Lung (tissue), 17 donors: ENCODE measurements at places on chromosomes 1 and 21. TPM values are rescaled to one million over a fixed set of nuclear protein-coding genes. Genes with fewer than 3 reads are reported as not detected.

DNA sequence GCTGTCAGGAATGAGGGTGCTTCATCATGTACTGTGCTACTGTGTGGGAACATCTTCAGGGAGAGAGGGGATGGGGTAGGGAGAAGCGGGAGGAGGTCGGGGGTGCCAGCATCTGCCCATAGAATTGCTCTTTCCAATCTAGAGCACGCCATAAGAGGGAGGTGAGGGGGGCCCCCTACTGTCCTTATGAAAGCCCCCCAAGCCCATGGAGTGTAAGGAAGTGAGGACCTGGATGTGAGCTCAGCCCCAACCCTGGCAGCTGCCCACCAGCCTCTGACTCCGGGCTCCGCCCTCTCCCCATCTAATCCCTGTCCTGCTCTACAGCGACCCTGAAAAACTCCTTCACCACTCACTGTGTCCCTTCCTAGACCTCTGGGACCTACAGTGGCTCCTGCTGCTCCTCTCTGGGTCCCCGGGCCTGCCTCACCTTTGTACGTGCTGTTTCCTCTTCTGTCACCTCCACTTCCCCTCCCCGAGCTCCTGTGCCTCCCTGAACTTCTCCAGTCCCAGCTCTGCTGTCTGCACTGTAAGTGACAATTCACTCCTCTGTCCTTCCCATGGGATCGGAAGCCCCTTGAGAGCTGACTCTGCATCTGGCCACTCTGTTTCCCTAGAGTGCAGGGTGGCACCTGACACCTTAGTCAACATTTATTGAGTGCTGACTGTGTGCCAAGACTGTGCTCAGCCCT, 269.4 kb downstream of the PTPRU start:
- DNase-seq = no peak

DNA sequence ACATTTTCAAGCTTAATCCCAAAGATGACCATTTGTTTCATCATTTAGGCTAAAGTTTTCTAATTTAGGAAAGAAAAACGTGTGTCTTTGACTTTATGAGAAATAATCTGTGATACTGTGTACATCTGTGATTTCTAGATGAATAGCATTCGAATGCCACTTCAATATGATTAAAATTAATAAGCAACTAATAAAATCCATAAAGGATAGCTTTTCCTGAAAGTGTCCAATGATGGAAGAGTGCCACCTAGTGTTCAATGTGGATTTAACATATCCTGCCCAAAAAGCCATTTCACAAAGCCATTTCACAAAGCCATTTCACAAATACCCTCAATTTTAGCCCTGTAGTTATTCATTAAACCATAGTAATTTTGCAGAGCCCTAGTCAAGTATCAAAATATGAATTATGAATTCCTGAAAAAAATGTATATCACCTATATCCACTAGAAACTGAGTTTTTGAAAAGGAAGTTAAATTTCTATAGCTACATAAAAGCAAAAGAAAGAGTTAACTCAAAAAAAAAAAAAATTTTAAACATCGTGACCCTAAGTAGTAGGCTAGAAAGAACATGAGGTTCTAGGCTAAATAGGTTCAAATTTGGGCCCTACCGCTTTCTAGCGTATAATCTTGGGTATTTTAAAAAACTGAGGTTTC, 19.1 kb downstream of the NME7 start:
- DNase-seq = peak; percentile 84

- peak; percentile 76 for DNase-seq
These were observed 1.4 kb downstream of the UCK2 start for GRCh38 chr1:165828669-165829329.

- peak; percentile 47 for DNase-seq
These were observed 52.9 kb upstream of the CD46 start for GRCh38 chr1:207698822-207699483.

DNA sequence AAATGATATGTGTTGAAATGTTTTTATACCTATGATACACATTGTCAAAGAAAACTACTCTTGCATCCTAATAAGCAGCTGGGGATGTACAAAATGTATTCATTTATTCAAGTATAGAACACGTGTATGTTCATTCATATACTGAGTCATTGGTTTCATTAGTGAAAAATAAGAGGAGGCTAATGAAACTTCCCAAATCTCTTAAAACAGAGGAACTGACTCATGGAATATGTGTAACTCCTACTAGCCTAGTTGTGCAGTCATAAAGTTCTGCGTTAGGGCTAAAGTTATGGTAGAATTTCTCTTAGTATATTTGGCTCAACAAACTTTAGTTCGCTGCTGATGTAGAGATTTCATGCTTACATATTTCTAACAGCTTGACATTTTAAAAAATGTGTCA, 441.6 kb downstream of the NCAM2 start:
- DNase-seq = no peak

The C1QC gene
- 41.3 TPM for total RNA-seq

DNA sequence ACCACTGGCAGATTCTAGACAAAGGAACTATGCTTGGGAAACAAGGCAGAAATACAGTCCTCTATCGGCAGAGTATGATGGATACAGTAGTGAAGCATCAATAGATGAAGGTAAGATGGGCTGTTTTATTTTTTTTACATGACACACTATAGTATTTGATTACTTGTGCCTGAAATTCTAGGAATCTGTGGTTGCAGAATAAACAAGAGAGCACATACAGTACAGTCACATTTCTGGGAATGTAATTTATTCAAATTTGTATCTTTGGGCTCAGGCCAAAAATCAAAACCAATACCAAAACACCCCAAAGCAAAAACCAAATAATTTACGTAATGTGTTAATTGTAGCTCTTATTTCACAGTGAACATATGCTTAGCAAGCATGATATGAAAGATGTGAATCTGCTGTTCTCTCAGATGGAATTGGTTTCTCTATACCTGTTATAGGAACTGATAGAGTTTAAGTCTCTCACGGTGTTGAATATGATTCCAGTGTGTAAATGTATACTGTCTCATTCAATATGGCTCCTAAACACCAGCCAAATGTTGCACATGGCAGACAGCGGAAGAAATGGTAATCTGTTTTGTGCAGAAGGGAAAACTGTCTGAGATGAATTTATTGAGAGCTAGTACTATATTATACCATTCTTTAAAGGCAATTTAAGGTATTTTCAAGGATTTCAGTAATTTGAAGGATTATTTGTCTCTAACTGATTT, 83.3 kb downstream of the SYT14 start:
- no peak for DNase-seq

The SPRR3 gene
- total RNA-seq = 1.9 TPM

DNA sequence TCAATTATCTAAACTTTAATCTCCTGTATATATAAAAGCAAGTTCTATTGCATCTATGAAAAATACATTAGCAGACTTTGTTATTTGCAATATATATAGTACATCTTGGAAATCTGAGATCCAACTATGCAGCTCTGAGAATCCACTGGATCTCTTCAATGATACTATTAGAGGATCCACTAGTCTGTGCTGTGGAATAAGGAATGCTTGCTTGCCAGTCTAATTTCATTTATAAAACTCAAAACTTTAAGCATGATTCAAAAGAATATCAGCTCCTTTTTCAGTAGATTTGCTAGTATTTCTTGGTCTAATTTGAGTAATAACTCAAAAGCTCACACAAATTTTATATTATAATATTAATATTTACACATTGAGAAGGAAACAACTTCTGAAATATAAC, 115.1 kb downstream of the SPATA6 start:
- peak; percentile 23 for DNase-seq

The CD101 gene
- 2.2 TPM for total RNA-seq

- peak; percentile 39 for DNase-seq
These were observed 88.1 kb downstream of the TM2D1 start for GRCh38 chr1:61636814-61637213.

DNA sequence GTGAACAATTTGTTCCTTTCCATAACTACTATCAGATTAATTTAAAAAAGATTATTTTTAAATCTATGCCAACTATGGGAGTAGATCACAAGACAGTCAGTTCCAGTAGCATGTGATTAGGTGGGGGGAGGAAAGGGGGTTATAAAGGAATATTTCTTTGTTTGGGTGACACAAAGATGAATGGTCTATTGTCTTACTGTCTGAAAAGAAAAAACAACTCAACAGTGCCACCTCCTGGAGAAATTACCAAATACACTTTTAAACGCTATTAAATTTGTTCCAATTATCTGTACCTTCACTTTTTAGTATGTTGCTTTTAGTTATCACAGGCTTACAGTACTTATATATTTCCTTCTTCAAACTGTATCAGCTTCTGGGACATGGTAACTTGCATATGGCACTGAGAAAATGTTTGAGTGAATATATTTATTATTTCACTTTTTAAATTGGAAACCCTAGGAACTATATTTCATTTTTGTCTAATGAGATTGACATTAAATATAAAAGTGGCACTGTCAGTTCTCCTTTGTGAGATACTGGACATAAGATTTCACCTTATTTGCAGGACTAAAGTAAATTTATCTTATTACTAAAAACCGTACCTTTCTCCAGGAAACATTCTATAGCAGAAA, 1.7 kb upstream of the SORT1 start:
- peak; percentile 83 for DNase-seq

DNA sequence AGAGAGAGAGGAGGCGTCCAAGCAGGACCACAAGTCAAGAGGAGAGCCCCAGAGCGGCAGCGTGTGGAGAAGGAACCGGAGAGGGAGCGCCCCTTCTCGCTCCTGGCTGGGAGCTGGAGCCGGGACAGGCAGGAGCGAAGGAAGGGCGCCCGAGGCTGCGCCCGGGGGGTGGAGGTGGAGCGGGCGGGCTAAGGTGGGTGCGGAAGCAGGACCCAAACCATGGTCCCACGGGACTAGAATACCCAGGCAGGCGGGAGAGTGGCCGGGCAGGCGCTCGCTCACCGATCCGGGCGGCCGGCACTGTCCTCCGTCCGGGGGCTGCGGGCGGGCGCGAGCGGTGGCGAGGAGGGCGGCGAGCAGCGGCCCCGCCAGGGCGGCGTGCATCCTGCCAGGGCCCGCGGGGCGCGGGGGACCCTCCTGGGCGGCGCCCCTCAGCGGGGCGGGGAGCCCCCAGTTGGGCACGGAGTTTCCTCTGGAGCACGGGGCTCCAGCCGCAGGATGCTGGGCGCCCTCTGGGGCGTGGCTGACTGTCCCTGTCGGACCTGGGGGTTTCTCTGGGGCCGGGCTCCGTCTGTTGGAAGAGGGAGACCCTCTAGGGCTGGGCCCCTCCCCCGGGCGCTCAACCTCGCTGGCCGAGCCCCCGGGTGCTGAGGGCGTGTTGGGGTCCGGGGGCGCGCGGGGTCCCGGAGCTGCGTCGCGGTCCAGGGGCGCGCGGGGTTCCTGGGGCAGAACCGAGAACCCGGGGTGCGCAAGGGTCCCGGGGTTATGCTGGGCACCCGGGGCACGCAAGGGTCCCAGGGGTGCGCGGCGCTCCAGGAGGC, 569 bp downstream of the TRABD2B start:
- peak; percentile 55 for DNase-seq

DNA sequence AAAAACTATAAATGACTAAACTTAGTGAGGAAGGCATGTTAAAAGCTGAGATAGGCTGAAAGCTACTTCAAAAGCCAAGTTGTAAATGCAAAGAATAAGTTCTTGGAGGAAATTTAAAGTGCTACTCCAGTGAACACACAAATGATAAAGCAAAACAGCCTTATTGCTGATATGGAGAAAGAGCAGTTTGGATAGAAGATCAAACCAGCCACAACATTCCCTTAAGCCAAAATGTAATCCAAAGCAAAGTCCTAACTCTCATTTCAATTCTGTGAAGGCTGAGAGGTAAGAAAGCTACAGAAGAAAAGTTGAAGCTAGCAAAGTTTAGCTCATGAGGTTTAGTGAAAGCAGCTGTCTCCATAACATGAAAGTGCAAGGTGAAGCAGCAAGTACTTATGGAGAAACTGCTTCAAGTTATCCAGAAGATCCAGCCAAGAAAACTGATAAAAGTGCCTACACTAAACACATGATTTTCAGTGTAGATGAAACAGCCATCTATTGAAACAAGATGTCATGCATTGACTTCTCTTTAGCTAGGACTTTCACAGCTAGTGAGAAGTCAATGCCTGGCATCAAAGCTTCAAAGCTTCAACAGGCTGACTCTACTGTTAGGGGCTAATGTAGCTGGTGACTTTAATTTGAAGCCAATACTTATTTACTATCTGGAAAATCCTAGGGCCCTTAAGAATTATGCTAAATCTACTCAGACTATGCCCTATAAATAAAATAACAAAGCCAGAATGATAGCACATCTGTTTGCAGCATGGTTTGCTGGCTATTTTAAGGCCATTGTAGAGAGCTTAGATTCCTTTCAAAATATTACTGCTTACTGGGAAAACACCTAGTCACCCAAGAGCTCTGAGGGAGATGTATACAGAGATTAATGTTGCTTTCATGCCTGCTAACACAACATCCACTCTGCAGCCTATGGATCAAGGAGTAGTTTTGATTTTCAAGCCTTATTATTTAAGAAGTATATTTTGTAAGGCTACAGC, 188.6 kb downstream of the EIF4G3 start:
- DNase-seq = no peak

DNA sequence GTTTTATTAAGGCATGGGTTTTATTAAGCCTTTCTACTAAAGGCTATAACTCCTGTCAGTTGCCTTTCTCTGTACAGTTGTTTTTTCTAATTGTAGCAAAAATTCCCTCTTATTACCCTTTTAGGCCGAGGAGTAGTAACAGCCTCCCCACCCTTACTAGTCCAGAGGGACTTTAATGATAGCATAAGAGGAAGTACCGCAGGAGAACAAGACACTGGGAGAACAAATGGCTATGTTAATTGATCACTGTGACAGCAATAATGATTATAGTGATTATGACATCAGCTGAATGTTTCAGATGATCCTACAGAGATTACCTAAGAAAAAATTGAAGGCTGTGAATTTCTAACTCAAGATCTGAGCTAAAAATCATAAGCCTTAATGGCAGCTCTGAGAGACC, 383.0 kb upstream of the PTBP2 start:
- no peak for DNase-seq

GRCh38 chr21:31667639-31668038, 8.1 kb downstream of the SOD1 start:
- DNase-seq = no peak

DNA sequence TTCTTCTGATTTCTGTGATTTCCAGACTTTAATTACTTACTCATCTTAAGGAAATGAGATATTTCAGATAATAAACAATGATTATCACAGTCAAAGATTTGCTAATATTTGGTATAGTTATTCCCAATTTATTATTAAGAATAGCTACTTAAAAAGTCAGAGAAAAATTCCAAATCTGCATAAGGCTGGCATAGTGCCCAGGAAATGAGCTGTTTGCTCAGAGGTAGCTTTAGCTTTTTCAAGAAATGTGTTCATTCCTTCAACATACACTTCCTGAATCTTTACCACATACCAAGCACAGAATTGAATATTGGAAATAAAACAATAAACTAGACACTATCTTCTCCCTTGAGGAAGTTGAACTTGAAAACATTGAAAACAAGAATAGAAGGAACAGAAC, 44.3 kb upstream of the KCNK1 start:
- no peak for DNase-seq

The CRNN gene
- not detected for total RNA-seq

DNA sequence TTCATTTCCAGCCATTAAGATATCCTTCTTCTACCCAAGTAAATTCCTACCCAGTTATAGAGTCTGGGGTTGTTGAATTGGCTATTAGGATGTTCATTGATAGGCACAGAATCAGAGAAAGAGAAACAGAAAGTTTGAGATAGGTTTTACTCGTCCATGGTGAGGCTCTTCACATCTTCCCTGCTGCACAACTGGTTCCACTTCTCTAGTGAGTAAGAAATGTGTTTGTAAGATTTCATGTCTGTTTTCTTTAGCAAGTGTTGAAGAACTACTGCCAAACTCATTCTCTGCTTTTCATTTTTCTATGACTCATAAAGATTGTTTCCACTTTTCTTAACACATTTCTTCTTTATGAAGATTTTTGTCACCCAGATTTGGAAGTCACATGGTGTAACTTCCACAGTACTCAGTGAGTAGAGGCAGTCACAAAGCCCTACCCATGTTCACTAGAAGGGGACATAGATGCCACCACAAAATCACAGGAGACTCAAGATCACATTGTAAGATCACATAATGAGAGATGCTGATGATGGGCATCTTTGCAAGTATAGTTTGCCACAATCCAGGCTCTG, 152.3 kb downstream of the SNX7 start:
- no peak for DNase-seq
